ENCODE measurements at places on chromosomes 12 and 14.

GRCh38 chr12:70364695-70365397 lies 1.2 kb upstream of the KCNMB4 start:
- DNase-seq: no peak

DNA sequence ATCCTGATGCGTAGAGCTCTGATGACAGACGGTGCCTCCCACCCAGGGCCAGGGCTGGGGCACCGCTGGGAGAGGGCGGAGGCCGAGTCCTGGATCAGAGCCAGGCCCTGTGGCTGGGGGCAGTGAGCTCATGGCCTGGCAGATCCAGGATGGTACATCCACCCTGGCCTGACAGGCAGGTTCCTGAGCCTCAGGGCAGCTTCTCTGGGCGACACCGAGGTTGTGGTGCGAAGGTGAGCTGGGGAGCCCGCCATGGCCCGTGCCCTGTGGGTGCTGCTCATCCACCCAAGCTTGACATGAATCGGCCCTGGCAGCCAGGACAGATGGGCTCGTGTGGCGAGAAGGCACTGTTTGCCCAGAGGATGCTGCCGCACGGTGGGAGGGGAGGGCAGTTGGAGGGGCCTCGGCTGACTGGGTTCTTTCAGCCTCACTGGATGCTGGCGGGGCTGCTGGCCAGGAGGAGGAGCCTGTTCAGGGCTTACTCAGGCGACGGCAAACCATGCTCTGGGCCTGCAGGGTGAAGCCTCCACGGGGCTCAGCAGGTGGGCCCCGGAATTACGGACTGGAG lies 16.6 kb downstream of the LRTM2 start:
- no peak for DNase-seq

- no peak for DNase-seq
These were observed 66.4 kb downstream of the GALNT9 start for GRCh38 chr12:132263061-132263360.

DNA sequence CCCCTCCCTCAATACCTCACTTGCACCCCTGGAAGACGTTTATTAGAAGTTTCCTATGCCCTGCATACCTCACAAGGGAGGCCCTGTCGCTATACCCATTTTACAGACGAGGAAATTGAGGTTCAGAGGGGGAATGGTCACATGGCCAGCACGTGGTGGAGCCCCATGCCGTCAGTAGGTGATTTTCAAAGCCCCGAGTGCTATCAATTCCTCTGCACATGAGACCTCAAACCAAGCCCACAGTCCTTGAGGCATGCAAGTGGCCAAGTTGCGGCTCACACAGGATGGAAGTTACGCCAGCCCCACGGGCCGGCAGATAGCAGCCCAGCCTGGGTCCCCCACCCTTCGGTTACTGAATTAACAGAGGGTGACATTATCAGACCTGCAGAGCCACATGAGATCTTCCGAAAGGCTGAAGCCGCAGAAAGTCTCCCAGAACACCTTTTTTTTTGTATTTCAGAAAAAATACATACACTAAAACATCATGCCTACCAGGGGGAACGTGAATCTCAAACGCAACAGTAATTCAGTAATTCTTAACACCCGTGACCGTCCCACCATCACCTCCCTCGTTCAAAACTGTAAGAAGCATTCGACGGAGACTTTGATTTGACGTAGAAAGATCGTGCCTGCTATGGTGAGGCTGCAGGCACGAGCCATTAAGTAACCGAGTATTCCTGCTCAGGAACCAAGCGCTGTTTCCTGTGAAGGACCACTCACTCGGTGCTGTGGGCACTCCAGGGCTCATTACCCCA lies 129.0 kb downstream of the RFLNA start:
- no peak for DNase-seq

- no peak for DNase-seq
These were observed 133.6 kb downstream of the TMEM121 start for GRCh38 chr14:105659935-105660527.

- peak; percentile 46 for DNase-seq
These were observed 4.1 kb downstream of the TRHDE start for GRCh38 chr12:72276181-72276805.

DNA sequence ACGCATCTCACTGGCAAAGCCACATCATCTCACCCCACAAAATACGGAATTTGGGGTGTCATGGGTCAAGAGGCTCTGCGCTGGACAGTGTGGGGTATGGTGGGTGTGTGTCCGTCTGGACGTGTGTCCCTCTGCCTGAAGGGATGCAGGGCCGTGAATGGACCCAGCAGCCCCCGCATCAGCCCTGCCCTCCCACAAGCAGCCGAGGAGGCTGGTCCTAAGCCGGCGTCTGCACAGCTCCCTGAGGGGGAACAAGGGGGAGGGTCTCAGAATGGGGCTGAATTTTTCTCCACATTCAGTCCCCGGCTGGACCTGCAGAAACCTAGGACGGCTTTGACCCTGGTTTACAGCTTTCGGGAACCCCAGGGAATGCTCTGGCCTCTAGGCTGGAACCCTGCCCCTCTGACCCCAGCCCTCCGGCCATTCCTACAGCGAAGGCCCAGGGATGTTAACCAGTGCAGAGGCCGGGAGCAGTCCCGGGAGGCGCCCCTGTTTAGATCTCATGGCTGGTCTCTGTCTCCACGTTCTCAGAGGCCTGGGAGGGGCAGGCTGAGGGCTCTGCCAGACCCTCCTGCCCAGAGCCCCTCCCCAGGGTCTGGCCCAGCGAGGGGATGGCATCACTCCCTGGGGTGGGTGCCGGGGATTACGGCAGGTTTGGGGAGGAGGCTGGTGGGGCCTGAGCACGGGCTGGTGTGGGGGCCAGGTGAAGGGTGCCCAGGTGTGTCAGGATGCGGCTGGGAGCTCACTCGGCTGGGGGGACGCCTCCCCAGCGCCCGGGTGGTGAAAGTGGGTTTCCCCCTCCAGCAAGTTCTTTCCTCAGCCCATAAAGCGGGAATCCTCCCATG lies 156.5 kb upstream of the C14orf180 start:
- DNase-seq: no peak

DNA sequence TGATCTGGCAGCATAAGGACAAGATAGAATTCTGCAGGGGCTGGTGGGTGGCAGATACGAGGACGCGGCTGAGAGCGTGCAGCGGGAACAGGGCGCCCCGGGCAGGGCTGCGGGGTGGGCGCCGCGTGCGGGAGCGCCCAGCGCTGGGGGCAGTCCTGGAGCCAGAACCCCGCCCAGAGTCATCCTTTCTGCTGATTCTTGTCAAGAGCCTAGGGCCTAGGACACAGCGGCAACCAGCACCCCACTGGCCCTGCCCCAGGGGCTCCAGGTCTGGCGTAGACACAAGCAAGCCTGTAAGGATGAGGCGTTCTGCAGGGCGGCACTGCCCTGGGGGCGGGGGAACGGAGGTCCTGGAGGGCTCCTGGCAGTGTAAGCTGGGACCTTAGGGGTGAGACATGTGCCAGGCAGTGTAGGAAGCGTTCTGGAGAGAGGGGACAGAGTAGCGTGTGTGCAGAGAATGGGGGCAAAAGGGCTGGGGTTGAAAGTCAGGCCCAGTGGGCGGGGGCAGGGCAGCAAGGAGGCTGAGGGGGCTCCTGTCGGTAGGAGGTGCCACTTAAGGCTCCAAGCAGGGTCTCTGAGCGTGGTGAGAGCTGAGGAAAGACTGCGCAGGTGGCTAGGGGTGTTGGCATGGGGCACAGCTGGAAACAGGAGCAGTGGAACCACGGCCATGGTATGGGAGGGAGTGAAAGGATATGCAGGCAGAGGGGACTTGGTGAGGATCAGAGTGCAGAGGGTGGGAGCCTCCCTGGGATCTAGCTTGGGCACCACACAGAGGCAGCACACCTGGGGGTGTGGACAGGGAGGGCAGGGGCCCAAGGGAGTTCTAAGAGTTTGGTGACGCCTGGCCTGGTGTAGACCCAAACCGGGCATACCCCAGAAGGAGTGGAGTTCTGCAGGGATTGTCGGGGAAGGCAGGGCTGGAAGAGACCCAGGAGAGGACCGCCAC lies 845 bp upstream of the AHNAK2 start:
- DNase-seq: no peak

GRCh38 chr14:62253171-62253570 lies 491.0 kb downstream of the SNAPC1 start:
- no peak for DNase-seq

DNA sequence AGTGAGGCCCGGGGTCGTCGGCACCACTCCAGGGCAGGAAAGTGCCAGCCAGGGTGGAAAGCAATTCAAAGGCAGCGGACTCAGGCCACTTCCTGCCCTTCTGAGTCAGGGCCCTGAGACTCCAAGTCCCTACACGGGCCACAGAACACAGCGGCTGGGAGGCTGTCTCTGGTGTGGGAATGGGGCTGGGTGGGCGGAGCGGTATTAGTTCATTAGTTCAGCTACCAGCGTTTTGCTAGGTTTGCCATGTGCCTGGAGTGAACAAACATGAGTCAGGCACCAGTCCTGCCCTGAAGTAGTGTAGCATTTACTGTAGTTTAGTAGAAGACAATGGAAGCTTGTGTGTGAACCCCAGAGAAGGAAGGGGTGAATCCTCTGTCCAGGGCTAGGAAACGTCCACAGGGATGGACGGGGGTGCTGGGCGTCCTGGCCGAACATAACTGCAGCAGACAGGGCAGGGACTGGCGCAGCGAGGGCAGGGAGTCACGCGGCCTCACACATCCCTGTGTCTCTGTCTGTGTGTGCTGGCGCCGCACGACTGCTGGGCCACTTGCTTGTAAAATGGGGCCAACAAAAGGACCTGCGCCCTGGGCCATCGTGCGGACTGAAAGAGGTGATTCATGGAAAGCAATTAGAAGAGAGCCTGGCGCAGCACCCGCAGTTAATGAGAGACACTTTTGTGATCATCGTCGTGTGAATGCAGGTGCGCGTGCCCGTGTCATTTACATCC lies 186.4 kb upstream of the PRMT8 start:
- DNase-seq: peak; percentile 89

Data from astrocyte of the spinal cord (primary cell).